ENCODE measurements at places on chromosomes 6 and 20.
A peak's percentile ranks its signal among the peaks of the same experiment; 100 is the strongest.

GRCh38 chr6:147194652-147195411 is 9.4 kb upstream of the STXBP5 start:
- DNase-seq: peak; percentile 44

DNA sequence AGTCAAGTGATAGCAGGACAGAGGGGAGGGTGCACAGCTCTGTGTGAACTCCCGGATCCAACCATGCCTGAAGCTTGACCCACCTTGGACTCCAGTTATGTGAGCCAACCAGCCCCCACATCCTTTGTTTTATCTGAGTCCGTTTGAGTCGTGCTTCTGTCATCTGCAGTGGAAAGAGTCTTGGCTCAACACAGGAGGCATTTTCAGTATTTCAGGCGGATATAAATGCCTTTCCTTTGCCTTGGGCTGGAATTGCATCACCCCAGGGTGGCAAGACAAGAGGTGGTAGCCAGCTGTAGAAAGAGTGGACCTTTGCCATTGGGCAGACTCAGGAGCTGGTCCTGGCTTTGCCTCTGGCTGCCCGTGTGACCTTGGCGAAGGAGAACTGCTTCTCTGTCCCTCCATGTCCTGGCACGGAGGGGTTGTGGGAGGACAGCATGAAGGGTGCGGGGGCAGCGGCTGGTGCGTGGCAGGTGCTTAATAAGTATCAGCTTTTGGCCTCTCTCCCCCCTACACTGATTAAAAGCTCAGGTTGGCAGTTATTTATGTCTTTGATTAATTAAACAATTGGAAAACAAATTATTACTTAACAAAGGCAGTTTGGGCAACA is 42.6 kb upstream of the APCDD1L start:
- no peak for DNase-seq

GRCh38 chr6:110216140-110216539 is 35.9 kb downstream of the CDC40 start:
- DNase-seq: no peak

GRCh38 chr6:30839671-30840070 is 44.6 kb upstream of the DDR1 start:
- no peak for DNase-seq

- no peak for DNase-seq
Measured at GRCh38 chr20:39518654-39519053, 556.5 kb downstream of the DHX35 start.

- DNase-seq: no peak
Measured at GRCh38 chr20:57059055-57059596, 207.3 kb downstream of the BMP7 start.

Data from K562 (cell line).